ENCODE measurements at places on chromosomes 7 and 10. TPM values are rescaled to one million over a fixed set of nuclear protein-coding genes. Genes with fewer than 3 reads are reported as not detected.

PDSS1 gene
- total RNA-seq, result 8.8 TPM

CNNM1 gene
- total RNA-seq, result not detected

KNDC1 gene
- under 0.01 TPM for total RNA-seq

EVX1 gene
- not detected for total RNA-seq

POLR2J2 gene
- 2.6 TPM for total RNA-seq

TCF7L2 gene
- 4.9 TPM for total RNA-seq

GFRA1 gene
- total RNA-seq, result 3.7 TPM

POT1 gene
- total RNA-seq, result 28.1 TPM
